ENCODE measurements at places on chromosomes 2 and 18.
A peak's percentile ranks its signal among the peaks of the same experiment; 100 is the strongest.

DNA sequence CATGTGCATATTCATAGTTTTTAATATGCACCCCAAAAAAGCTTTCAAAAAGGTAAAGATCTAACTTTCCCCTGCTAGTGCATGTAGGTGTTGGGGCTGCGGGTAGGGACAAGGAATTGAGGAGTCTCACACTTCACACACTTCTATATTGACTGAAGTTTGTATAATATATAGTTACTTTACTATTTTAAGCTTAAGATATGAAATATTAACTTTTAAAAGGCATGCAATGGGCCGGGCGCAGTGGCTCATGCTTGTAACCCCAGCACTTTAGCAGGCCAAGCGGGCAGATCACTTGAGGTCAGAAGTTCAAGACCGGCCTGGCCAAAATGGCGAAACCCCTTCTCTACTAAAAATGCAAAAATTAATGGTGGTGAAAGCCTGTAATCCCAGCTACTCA, 109.1 kb upstream of the SH3BP4 start:
- DNase-seq: no peak

- no peak for DNase-seq
These were observed 11.1 kb downstream of the LIMS2 start for GRCh38 chr2:127664065-127664894.

DNA sequence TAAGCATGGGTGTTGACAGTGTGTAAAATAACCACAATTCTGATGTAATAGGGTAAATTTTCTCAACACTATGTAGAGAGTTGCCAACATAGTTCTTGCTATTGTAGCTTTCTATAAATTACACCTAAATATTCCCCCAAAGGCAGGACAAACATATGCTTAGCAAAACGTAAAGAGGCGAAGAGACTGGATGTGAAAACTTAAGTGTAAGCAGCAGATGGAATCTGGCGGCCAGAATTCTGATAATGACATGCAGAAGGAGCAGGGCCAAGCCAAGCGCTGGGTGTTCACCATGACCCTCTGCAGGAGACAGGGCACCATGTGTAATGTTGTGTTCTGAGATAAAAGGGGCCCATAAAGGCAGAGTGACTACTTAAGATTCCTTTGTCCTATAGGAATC, 105.2 kb upstream of the ZNF521 start:
- DNase-seq: no peak

DNA sequence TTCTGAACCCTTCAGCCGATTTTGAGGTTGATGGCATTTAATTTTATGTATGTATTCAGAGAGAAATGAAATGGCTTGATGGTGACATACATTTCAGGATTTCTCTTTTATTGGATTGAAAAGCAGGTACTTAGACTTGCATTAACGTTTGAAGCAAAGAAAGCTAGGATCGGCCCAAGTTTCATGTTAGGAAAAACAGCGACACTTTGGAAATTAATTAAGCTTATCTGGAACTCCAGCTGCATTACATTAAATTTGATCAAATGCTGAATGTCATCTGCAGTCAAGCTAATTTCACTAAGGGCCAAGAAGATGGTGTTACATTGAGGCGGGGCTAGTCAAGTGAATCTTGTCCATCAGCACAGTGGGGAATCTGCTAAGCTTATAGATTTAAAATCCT, 441.8 kb downstream of the IRS1 start:
- DNase-seq: no peak

- DNase-seq: no peak
These were observed 42.2 kb upstream of the ZSWIM2 start for GRCh38 chr2:186891185-186891621.

DNA sequence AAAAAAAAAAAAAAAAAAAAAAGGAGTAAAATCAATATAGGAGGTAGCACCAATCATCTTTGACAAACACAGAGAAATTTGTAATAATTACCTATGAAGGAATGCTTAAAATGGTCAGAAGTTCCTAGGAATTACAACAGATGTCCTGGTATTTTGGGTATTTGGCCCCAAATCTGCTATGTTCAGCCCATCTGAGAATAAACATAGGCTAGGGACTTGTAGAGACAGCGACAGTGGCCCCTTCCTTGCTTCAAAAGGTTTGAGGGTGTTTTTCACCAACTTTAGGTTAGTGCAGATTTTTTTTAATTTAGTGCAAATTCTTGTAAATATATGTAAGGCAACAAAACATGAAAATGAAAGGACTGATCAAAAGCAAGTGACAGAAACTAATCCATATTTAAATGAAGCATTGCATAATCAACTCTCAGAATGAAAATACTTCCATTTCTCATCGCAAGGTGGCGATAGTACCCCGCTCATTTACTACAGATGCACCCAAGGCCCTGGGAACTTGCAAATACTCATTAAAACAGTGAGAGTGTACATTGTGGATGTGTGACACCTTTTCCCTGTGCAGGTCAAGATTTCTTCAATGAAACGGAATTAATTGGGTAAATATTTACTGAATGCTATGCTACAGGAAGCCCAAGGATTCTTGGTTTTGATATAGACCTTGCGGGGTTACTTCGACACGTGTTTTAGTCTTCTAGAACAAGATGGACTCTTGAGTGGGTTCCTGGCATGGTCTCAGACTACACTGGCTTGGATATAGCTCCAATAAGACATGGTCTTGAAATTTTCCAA, 44.6 kb downstream of the FAM124B start:
- DNase-seq: peak; percentile 73

DNA sequence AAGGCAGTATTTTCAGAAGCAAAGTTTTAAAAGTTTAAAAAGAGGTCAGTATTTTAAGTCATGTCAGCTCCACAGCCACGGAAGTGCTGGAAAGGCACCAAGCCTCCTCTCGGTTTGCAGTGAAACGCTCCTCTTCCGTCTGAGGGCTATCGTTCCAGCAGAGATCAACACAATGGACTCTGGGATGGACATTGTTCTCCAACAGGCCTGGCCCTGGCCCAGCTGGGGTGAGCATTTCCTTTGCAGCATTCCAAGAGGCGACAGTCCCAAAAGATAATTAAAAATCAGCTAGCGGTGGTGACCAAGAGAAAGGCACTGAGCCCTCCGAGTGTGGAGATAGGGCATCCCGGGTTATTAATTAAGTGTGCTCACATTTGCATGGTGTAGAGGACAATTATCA, 95.9 kb upstream of the LCLAT1 start:
- peak; percentile 23 for DNase-seq

DNA sequence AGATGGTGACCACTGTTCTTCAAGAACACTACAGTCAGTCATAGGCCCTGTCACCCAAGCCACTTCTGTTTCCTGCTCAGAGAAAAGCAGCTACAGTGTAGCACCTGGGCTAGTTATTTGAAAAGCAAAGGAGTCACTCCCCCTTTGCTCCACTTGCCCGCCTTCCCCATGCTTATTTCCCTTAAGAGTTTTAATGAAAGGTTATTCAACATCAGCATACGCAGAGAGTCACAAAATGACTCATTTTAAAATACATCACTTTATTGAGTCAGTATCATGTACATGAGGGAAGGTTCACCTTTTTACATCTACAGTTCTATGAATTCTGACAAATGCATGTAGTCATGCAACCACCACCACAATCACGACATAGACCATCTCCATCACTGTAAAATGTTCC, 71.3 kb downstream of the TNFRSF11A start:
- DNase-seq: no peak

- DNase-seq: no peak
These were observed 43.6 kb downstream of the MRPS5 start for GRCh38 chr2:95077861-95078603.

DNA sequence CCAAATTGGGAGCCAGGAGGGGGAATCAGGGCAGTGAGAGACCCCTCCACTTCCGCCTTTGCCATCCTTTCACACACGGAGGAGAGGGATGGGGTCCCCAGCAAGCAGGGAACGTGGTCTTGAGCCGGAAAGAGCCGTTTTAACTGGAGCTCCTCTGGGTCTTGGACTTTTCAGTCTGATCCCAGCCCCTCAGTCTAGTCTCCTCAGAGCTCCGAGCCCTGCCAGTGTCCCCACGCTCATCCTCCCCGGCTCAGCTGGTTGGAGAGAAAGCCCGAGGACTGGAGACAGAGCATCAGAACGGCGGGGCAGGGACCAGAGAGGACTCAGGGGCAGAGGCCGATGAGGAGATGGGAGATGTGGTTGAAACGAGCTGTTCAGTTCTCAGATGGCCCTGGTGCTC, 26.1 kb upstream of the OTOF start:
- no peak for DNase-seq

- no peak for DNase-seq
These were observed 569.1 kb downstream of the ARHGAP15 start for GRCh38 chr2:143698352-143698751.

DNA sequence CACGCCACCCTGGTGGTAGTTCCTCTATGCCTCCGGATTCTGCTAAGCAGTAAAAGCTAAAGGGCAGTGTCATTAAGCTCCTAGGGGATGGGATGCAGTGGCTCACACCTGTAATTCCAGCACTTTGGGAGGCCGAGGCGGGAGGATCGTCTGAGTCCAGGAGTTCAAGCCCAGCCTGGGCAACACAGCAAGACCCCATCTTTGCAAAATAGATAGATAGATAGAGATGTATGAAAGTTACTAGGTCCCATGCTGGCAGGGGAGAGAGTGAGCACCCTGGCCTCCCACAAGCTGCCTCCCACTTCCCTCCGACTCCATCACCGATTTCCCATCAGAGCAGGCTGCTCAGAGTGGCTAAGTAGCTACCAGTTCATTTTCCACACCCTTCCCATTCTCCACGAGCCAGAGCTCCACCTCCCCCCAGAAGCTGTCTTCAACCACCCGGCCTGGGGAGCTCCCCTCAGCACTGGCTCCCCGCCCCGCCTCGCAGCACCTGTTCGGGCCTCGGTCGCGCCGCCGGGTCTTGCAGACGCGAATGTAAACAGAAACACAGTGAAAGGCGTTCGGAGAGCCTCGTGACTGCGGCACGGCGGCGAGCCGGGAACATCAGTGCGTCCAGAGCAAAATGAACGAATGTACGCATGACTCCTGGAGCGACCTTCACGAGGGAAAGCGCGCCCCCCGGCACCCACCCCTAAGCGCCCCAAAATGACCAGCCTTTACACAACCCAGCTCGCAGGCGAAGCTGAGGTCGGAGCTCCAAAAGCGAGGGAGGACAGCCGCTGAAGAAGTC, 598 bp upstream of the CEP68 start:
- no peak for DNase-seq

- no peak for DNase-seq
These were observed 1.8 kb downstream of the FBXO48 start for GRCh38 chr2:68465081-68465916.

- no peak for DNase-seq
These were observed 41.4 kb upstream of the RPL31 start for GRCh38 chr2:100960688-100961087.

GRCh38 chr2:68371581-68371980, 6.5 kb downstream of the PLEK start:
- DNase-seq: no peak

GRCh38 chr2:147600646-147601045, 244.2 kb upstream of the ACVR2A start:
- DNase-seq: no peak

DNA sequence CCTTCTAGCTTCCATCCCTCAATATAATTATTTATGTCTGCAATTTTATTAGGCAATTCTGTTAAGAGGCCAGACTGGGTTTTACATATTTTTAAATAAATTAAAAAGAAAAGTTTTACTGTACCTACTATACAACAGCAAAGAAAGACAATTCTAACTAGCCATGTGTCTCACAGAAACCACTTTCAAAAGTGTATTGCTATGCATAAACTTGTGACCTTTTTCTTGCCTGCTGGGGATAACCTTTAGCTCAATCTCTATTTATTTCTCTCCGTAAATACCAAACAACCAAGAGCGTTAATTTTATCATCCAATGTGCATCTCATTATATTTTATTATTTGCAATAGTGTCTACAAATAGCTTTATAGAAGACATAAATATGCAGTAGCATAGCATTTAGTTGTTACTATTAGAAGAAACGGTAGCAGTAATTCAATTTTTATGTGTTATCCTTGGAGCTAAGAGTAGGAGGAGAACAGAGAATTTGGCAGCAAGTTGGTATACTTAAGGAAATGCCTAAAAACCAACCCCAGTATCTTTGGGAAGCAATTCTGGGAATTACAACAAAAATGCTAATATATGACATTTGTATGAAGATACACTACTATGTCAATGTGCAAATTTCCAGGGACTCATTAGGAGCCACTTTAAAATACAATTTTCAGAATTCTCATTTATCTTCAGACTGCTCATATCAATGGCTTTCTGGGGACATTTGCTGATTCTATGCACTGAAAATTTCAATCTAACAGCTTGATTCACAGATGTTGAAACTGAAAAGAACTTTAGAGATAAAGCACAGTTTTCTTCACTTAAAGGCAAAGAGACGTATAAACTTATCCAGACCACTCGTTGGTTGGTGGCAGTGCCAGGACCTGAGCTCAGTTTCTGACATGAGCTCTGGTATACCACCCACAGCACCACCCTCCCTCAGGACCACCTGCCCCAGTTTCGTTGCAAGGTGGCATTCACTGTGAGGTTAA, 23.0 kb upstream of the RTN4 start:
- no peak for DNase-seq

DNA sequence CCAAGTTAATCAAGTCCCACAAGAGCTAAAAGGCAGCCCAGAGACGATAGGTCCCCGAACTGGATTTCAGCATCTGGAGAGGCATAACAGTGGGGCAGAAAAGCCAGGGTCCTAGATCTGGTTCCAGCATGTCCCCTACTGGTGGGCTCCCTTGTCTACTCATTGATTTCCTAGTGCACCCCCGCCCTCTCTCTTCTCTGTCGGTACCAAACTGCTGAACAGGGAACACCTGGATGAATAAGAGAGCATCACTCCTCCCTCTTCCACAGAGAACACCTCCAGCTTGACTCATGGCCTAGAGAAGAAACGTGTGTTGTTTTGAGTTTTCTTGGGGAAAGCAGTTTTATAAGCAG, 101.3 kb downstream of the FOXI3 start:
- DNase-seq: no peak

Measured in mucosa of gallbladder (tissue), 1 donor.